HuH-7 (cell line): ENCODE measurements at places on chromosomes 5 and 9.

- DNase-seq: no peak
These were observed 35.6 kb upstream of the LMNB1 start for GRCh38 chr5:126741361-126741760.

GRCh38 chr9:29556317-29556716 lies 1983.0 kb upstream of the C9orf72 start:
- DNase-seq: no peak

DNA sequence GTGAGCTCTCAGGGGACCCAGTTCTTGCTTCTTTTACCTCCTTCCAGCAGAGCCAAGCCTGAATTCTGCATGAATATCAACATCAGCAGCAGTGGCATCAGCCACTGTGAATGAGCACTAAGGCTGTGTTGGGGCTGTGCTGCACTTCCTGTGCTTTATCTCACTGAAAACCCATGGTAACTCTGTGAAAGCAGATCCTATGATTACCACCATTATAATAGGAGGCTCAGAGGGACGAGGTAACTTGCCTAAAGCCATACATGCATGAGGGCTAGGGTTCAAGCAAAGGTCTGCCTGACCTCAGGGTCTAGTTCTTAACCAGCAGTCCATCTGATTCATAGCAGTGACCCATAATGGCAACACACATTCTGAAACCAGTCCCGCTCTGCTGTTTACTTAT lies 60.5 kb upstream of the RAPGEF1 start:
- DNase-seq: no peak

- no peak for DNase-seq
These were observed 60.2 kb upstream of the FBXL7 start for GRCh38 chr5:15439801-15440200.

DNA sequence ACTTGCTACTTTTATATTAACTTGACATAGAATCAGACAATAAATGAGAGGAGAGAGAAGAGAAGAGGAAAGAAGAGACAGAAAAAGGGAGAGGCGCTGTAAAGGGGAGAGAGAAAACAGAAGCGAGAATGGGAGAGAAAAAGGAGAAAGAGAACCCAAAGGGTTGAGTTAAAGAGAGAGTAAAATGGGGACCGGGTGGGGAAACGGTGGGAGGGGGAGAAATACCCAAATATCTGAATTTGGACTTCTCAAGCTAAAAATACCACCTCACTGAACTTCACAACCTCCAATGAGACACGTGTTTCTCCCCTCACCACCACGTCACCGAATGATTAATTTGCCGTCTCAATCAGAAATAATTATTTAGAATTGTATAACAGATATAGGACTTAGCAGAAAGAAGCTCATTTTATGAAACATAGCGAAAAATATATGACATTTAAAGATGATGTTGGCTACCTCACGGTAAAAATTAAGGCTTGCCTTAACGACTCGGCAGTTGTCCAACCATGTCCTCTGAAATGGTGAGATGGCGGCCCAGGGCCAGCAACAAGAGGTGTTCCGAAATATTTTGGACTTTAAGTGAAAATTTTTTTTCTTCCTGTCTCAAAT lies 204.1 kb downstream of the MEF2C start:
- no peak for DNase-seq
